Daoy (cell line): ENCODE measurements at places on chromosomes 3 and 15.

DNA sequence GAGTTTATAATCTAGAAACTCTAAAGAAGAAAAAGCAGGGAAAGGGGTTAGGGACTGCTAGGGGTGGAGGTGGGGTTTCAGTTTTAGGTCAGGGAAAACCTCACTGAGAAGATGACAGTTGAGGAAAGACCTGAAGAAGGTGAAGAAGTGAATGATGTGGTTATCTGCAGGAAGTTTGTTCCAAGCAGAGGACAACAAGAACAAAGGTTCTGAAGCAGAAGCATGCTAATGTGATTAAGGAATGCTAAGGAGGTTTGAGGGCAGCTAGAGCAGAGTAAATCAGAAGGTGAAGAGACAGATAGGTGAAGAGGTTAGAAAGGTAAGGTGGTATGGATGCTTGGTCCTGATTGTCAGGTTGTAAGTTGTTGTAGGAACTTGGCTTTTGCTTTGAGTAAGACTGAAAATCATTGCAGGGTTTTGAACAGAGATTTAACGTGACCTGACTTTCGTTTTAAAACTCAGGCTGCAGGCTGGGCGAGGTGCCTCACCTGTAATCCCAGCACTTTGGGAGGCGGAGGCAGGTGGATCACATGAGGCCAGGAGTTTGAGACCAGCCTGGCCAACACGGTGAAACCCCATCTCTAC, 8.6 kb downstream of the OXSR1 start:
- DNase-seq: no peak

DNA sequence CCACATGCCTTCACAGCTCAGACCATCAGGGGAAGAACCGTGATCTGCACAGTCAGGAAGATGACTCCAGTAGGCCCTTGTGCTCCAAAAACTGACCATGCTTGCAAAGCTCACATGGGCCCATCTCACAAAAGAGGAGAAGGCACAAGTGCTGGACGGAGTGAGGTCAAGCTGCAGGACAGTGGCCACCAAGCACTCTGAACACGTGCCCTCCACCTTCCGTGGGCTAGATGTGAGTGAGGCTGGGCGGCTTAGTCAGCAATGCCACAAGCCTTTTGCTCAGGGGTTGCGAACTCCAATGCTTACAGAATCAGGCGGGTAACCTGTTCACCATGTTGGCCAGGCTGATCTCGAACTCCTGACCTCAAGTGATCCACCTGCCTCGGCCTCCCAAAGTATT, 70.9 kb downstream of the SCN5A start:
- DNase-seq: no peak

GRCh38 chr3:114572364-114573062, 278.7 kb downstream of the TIGIT start:
- no peak for DNase-seq

GRCh38 chr15:25805031-25805430, 58.1 kb downstream of the ATP10A start:
- DNase-seq: peak; percentile 78

- DNase-seq: no peak
Measured at GRCh38 chr15:49255966-49256759, 86.1 kb downstream of the GALK2 start.

DNA sequence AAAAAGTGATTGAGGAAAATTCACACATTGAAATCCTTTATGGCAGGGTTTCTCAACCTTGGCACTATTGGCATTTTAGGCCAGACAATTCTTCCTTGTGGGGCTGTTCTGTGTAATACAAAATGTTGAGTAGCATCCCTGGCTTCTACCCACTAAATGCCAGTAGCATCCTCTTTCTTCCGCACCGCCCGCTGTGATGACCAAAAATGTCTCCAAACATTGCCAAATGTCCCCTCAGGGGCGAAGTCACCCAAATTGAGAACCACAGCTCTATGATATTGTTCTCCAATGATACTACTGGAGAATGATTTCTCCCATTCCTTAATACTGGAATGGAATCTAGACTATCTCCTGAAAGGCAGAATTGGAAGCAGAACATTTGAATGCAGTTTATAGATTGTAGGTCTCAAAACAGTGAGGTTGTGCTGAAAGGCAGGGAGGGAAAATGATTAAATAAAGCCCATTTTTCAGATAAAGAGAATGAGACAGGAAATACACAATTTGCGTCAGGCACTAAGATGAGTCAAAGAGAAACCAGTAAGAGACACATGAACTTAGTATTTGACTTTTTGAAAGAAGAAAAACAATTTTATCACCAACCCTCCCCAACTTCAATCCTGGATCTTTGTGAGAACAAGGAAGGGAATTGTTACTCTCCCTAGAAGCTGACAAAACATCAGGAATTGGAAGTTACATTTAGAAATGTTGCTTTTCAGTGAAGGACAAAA, 101.6 kb upstream of the TNIK start:
- DNase-seq: no peak

DNA sequence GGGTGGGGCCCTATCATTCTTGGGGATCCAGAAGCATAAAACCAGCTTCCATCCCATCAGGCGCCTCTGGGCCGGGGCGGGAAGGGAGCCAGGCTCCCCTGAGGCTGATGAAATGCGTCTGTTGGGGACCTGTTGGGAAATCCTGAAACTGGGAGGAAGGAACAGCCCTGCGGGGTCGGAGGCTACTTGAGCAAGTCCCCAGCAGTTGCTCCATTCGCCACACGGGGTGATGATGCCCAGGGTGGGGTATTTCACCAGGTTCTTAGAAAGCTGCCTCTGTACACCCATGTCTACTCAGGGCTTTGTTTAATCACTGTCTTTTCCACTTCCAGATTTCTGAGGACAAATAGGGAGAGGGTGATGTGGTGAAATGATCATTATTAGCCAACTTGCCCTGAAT, 25.4 kb upstream of the TSEN2 start:
- DNase-seq: no peak

DNA sequence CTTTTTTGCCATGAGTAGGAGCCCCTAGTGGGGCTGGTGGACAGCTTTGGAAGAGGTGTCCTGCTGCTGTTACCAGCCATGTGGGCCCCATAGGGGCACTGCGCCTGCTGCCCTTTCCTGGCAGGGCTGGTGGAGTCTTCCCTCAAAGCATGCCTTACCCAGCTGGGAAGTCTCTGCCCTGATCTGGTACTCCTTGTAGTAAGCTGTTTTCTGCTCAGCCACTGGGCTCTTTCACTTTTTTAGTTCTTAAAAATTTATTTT, 26.2 kb downstream of the HMCES start:
- DNase-seq: no peak

DNA sequence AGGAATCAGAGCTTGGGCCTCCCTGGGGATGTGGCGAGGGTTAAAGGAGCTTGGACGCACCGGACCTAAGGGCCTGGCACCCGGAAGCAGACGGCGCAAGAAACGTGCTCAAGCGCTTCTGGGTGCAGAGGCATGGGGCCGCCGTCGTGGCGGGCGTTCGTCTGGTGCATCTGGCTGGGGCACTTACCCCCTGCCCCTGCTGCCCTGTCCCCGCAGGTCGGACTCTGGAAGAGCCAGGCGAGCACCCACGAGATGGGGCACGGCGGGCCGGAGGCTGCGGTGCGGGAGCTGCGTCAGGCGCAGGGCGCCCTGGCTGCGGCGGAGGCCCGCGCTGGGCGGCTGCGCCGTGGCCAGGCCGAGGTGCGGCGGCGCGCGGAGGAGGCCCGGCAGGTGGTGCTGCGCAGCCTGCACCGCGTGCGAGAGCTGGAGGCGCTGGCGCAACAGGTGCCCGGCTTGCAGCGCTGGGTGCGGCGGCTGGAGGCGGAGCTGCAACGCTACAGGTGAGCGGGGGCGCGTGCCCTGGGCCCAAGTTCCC, 2.5 kb downstream of the EFCC1 start:
- DNase-seq: no peak

DNA sequence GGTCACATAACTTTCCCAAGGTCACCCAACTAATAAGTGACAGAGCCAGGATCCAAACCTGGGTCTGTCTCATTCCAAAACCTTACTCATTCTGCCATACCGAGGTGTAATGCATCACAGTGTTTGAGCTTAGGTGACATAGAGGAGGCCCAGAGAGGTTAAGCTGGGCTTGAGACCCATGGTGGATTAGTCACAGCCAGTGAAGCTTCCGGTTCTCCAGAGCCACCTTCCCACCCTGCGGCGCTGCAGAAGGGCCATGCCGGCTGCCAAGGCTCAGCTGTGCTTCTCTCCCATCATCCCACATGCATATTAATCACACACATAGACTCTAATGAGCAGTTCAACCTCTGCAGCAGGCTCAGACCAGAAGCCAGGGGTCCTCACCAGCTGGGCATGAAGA, 42.2 kb downstream of the SPSB4 start:
- peak; percentile 69 for DNase-seq

DNA sequence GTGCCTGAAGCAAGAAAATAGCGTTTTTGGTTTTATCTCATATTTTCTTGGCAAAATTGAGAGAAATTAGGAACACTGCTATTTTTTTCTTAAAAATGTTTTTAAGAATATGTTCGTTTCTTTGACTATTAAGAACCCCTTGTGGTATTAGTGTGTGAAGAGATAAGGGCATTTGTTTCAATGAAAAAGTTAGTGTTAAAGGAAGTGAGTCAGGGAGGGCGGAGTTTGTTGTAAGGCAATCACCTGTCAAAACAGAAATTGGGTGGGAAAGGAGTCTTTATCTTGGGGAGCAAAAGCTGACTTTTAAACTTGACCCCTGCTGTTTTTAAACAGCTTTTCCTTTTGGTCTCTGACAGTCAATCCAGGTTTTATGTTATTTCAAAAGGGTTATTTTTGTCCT, 4.2 kb downstream of the RAP2B start:
- peak; percentile 61 for DNase-seq

- DNase-seq: no peak
Measured at GRCh38 chr3:25378786-25379311, 49.2 kb upstream of the RARB start.

- no peak for DNase-seq
Measured at GRCh38 chr3:65485826-65486469, 552.8 kb downstream of the MAGI1 start.

DNA sequence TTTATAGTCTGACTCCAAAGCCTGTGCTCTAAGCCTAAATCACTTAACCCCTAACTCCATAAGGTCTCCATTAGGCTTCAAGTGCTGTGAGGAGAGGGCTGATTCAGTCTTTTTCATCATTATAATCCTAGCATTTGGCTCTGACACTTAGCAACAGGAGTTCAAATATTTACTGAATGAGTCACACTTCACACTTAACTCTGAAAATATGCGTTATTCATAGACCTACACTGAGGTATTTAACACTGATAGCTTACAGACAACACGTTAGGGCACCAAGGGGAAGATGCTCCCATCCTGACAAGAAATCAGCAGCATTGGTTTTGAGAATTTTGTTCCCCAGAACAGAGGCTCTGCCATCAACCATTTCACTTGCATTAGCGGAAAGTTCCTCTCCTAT, 53.5 kb downstream of the MSL2 start:
- DNase-seq: peak; percentile 72

GRCh38 chr3:172203522-172204258, 164.3 kb downstream of the FNDC3B start:
- no peak for DNase-seq

GRCh38 chr3:151268267-151269235, 9.8 kb downstream of the P2RY14 start:
- DNase-seq: no peak

DNA sequence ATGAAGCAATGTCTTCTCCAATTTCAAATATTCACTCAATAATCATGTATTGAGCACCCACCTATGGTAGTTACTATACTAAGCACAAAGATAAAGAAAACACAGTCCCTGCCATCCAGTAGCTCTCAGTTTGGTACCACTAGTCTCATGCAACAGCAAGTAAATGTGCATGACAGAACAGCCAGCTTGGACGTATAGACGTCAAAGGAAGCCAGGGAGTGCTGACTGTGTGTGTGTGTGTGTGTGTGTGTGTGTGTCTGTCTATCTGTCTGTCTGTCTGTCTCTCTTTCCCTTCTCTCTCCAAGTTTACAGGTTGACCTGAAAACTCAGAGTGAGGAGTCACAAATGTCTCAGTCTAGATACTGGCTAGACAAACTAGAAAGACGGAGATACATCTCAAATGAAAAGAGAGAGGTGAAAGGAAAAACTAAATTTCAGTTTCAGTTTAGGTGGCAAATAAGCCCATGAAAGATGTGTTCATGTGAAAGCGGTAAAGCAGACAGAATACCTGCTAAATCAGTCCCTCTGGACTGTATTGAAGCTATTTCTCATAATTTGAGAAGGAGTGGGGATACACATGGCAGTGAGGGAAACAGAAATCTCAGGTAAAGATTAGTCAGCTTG, 141.1 kb upstream of the PTPRG start:
- no peak for DNase-seq

DNA sequence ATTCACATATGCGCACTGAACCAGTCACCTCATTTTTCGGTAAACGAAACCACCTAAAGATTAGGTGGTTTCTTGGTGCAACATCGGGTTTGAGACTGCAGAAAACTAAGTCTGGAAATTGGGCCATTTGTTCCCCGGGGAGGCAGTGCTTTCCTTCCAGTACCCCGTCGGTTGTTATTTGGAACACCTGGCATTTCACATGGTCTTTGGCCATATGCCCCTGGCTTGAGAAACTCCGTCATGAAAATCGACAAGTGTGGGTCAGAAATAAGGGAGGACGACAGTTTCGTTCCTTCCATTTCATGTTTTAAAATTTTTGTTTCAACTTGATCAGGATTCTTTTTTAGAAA, 544 bp upstream of the GATM start:
- no peak for DNase-seq

GRCh38 chr15:74505837-74506514, 35.0 kb upstream of the ARID3B start:
- DNase-seq: peak; percentile 54

GRCh38 chr3:159669766-159670165, 318.9 kb upstream of the IL12A start:
- no peak for DNase-seq

DNA sequence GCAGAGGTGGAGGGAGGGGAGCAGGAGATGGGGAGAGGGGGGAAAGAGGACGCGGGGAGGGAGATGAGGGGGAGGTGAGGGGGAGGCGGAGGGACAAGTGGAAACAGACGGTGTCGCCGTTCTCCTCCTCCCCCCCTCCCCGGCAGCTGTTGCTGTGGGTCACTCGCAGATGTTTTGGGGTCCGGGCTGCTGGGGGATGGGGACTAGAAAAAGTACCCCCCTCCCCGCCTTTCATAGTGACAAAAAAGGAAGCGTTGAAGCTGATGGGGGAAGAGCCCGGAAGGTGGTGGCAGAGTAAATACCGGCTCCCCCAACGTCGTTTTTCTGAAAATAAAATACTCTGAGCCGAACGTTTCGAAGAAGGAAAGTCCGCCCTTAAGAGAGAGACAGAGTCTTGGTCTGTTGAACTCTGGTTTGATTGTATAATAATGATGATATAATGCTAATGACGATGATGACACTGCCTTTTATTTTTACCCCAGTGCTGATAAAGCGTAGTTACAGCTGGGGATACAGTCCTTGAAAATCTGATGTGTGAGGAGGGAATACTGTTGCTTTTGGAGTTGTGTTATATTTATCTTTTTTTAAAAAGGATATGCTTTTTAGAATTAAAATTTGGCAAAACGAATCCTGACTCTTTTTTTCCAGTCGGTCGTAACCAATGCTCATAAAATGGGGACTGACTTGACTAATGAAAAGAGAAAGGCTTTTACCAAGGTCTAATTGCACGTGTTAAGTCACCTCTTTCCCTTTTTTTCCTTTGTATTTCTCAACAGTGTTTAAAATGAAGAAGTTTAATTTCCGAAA, 993 bp downstream of the STXBP5L start:
- DNase-seq: no peak

- DNase-seq: no peak
Measured at GRCh38 chr3:125461896-125462295, 58.1 kb downstream of the SNX4 start.

- DNase-seq: no peak
Measured at GRCh38 chr3:177487635-177488186, 290.4 kb upstream of the TBL1XR1 start.

- no peak for DNase-seq
Measured at GRCh38 chr3:122843604-122844003, 48.7 kb downstream of the SLC49A4 start.
